ENCODE measurements at places on chromosomes 16 and 17.

GRCh38 chr17:40104594-40105486 is 4.5 kb upstream of the NR1D1 start:
- no peak for DNase-seq

- DNase-seq, result no peak
Measured at GRCh38 chr16:77840673-77841501, 52.5 kb downstream of the VAT1L start.

GRCh38 chr17:77124192-77124889 is 16.4 kb upstream of the SEC14L1 start:
- no peak for DNase-seq

DNA sequence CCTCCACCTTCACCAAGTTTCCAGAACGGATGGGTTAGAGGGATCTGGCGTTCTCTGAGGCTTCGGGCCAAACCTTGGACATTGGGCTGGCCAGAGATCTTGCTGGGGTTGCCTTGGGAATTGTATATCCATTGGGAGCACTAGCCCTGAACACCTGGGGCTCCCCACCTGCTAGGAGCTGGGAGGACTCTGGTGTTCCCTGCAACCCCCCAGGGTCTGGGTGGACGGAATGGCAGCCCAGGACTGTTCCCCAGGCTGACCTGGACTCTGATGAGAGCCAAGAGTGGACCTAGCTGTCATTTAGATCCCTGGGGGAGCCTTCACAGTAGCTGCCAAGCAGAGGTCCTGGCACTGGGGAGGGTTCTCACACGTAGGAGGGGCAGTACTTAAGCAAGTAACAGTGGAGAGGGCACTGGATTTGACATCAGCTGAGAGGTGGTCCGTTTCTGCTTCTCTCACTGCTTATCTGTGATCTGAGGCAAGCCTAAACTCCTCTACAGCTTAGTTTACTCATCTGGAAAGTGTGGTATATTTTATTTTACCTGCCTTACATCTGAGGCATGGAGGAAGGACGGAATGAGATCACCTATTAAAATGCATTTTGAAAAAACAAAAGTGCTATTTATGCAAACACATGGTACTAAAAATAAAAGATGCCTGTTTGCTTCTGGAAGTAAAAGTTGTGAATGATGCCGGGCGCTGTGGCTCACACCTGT is 11.7 kb downstream of the SOCS3 start:
- DNase-seq, result no peak

DNA sequence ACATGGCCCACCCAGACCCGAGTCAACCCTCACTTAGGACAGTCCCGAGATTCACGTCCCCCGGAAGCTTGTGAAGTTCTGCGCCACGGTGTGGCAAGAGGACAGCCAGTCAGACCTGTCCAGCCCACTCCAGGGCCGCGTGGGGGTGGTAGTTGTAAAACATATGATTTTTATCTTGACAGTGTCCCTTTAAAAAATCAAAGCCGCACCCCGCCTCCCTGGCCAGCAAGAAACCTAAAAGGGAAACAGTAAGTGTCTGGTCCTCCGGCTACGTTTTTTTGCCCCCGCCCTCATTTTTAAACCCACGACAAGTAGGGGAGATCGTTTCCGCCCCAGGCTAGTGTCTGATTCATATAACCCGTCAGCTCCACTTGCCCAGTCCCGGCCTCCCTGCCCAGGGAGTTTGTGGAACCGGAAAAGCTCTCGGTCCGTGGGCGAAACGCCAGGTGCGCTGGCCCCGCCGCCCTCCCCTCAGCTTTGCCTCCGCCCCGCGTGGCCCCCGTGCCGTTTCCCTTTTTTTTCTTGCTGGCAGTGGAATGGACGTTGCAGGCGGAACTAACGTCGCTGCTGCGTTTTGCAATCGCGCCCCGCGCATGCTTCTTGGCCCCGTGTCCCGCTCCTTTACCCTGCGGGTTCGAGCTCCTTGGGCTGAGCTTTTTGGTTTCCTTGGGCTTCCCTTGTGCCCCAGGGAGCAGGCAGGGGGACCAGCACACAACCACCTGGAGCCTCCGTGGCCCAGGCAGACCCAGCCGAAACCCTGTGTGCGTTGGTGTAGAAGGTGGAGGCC is 13.3 kb upstream of the NUDT16L1 start:
- DNase-seq, result no peak

DNA sequence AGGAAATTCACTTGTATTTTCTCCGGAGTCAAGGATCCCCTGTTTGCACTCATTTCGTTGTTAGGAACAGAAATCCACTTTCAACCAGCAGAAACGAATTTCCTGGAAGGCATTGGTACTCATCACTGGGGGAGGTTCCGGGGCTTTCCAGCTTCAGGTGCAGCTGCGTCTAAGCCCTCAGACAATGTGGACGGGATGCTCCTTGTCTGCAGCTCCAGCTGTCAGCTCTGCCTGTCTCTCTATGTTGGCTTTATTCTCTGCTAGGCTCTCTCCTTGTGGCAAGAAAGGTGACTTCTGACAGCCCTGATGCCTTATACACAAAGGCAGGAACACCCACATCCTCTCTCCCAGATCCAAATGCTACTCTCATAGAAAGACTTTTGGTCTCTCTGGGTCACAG is 183.9 kb upstream of the HSBP1 start:
- DNase-seq, result no peak

DNA sequence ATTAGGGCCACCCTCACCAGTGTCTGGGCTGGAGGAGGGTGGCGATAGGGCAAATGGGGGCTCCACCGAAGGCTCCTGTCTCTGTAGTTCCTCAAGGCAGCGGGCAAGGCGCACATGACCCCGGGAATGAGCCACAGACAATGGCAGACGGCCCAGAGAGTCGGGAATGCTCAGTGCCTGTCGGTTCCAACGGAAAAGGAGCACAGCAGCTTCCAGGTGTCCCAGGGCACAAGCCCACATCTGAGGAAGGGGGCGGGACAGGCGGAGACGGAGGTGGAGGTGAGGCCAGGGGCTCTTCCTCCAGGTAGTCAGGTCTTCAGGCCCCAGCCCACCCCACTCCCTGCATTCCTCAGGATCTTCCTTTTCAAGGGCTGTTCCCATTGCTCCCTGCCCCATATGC is 5.1 kb upstream of the SPAG7 start:
- DNase-seq, result no peak

DNA sequence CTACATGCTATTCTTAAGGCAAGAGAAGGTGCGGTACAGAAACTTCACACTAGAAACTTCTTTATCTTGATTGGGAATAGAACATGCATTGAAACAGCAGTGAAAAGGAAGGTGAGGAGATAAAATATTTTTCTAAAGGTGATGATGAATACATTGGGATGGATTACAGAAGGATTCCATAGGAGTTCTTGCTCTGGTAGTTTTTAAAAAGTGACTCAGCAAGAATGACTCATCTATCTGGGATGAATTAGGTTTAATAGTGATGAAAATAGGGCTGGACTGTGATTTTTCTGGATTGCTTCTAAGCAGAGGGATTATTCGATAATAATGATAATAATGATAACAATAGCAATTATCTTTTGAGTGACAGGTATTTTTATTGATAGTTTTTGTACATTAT is 65.6 kb upstream of the HS3ST4 start:
- no peak for DNase-seq

- DNase-seq, result no peak
Measured at GRCh38 chr16:50402298-50402895, 33.6 kb upstream of the BRD7 start.

- DNase-seq, result no peak
Measured at GRCh38 chr16:64924086-64924485, 197.8 kb downstream of the CDH11 start.

- DNase-seq, result no peak
Measured at GRCh38 chr17:58756246-58757161, 850 bp downstream of the PPM1E start.

DNA sequence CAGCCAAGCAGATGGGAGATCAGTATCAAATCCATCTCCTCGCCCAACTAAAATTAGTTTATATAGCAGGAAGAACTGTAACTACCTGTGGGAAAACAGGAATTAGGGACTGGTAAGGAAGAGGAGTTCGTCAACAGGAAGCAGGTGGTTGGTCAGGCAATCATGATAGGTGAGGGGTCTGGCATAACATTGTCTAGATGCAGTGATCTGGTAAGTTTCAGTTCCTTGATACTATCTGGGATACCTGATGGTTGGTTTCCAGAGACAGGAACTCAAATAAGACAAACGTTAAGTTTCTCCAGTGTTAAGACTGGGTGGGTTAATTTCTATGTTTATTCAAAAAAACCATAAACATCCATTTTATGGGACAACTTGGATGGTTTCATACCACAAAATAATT is 53.8 kb downstream of the CEP112 start:
- DNase-seq, result no peak

GRCh38 chr17:82392209-82392920 is 20.8 kb downstream of the UTS2R start:
- no peak for DNase-seq

GRCh38 chr17:82932518-82933310 is 92.9 kb upstream of the ZNF750 start:
- DNase-seq, result no peak

DNA sequence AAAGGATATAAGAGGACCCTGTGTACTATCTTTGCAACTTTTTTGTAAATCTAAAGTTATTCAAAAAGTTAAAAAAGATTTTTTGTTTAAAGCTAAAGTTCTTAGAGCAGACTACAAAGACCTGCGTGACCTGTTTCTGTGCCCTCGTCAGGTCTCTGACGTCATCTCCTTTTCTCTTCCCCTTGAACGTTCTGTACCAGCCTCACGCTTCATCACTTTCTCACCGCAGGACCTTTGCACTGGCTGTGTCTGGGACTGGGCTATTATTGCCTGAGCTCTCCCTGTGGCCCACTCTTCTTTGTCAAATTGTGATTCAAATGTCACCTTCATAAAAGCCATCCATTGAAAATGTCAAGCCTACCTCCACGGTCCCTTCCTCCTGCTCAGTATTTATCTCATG is 222.8 kb downstream of the RBFOX1 start:
- DNase-seq, result no peak

DNA sequence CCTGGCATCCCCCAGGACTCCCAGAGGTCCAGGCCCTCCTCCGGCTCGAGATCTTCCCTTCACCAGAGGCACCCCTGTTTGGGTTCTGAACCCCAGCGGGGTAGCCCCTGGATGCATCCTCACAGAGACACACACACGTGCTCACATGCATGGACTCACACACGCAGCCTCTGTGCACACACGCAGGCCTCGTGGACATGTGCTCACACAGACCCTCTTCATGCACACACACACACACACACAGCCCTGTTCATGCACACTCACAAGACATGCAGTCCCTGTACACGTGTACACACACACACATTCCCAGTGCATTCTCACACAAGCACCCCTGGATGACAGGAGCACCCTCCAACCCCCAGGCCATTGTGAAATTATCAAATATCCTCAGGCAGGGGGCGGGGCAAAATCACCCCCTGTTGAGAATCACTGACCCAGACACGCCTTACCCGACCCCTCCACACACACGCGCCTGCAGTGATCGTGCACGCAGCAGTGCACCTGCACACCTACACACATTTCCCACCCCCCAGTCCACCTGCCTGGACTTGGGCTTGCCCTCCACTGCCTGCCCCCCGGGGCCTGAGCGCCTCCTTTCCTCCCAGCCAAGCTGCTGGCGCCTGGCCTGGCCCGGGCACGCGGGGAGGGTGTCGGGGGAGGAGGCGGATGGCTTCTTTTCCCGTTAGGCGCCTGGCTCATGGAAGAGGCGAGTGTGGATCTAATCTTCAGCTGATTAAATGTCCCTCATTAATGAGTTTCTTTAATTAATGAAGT is 62.6 kb downstream of the ENGASE start:
- no peak for DNase-seq

DNA sequence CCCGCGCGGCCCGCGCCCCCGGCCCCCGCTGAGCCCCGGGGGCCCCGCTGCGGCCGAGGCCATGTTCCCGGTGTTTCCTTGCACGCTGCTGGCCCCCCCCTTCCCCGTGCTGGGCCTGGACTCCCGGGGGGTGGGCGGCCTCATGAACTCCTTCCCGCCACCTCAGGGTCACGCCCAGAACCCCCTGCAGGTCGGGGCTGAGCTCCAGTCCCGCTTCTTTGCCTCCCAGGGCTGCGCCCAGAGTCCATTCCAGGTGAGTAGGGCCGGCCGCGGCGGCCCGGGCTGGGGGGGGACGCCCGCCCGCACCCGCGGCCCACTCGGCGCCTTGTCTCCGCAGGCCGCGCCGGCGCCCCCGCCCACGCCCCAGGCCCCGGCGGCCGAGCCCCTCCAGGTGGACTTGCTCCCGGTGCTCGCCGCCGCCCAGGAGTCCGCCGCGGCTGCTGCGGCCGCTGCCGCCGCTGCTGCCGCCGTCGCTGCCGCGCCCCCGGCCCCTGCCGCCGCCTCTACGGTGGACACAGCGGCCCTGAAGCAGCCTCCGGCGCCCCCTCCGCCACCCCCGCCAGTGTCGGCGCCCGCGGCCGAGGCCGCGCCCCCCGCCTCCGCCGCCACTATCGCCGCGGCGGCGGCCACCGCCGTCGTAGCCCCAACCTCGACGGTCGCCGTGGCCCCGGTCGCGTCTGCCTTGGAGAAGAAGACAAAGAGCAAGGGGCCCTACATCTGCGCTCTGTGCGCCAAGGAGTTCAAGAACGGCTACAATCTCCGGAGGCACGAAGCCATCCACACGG is 504 bp downstream of the MAZ start:
- DNase-seq, result peak; percentile 32

DNA sequence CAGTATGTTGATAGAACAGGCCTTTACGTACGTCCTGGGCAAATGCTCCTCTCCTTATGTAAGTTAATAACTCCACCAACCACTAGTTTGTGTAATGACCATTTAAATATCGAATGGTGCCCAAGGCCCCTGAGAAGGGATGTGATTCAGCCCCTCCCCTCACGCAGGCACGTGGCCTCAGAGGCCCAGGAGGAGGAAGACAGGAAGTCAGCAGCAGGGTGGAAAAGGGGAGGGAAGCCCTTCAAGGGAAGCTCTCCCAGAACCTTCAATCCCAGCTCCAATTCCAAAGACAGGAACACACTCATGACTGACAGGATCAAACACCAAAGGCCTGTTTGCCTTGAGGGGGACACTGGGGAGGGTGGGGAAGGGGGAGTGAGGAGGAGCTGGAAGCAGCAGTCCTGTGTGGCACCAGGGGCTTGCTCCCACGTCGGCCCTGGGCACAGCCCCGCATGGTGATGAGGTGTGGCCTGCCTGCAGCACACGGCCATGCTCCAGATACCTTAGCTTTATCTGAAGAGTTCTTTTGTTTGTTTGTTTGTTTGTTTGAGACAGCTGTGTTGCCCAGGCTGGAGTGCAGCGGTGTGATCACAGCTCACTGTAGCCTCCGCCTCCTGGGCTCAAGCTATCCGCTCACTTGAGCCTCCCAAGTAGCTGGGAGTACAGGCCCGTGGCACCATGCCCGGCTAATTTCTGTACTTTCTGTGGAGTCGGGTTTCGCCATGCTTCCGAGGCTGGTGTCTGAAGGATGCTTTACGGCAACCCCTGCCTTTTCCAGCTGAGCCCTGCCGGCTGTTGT is 105.0 kb downstream of the ZNF778 start:
- DNase-seq, result no peak

DNA sequence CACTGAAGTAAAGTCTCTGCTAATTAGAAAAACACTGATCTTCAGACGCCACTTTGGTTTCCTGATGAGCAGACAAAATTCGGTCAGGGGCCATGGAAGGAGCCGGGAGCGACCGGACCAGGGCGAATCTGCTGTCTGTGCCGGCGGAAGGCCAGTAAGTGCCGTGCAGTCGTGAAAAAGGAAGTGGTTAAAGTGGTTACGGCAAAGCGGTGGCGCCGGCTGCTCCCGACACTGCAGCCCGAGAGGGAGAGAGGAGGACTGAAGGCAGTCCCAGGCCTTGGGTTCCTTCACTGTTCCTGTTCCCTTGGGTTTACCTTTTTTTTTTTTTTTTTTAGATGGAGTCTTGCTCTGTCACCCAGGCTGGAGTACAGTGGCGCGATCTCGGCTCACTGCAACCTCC is 17.3 kb upstream of the HEXD start:
- peak; percentile 15 for DNase-seq

All from stimulated activated CD4-positive, alpha-beta T cell treated with anti-CD3 and anti-CD28 coated beads, TNF-alpha, amount 100 ng/mL, for 24 hours (primary cell).